NCI-H2227 treated with DMSO at 0.1 percent for 48 hours (cell line): ENCODE measurements at places on chromosomes 11 and 22.

GRCh38 chr22:48228468-48228867, 1466.0 kb downstream of the TBC1D22A start:
- no peak for DNase-seq

- DNase-seq: no peak
These were observed 21.2 kb downstream of the PPP6R3 start for GRCh38 chr11:68481579-68482240.

DNA sequence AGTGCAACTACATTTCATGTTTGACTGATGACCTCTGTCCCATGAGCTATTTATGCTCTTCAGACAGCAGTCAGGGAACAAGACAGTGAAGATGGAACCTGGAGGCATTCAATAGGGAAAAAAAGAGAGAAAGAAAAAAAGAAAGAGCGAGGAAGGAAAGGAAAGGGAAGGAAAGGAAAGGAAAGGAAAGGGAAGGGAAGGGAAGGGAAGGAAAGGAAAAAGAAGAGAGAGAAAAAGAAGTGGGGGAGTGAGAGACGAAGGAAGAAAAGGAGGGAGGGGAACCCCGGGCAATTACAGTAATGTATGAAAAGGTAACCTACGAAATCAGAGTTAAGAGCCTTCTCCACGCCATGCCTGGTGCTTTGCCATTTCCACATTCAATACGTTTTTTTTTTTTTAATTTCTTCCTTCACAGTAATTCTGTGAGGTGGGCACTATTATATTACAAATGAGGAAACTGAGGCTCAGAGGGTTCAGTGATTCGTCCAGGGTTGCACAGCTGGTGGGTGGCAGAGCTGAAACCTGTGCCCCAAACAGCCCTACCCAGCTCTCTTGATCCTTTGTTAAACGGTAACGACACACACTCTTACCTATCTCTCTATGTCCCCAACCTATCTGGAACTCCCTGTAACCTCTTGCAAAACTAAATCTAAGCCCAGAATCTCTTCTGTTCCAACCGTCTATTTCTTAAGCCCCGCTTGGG, 39.3 kb downstream of the ETS1 start:
- no peak for DNase-seq

- DNase-seq: no peak
These were observed 8.8 kb upstream of the OR9I1 start for GRCh38 chr11:58134151-58134550.

GRCh38 chr11:78048561-78048960, 15.1 kb upstream of the THRSP start:
- no peak for DNase-seq
